SJSA1 (cell line): ENCODE measurements at places on chromosomes 6 and 20.

GRCh38 chr6:167298127-167298526, 7.0 kb downstream of the UNC93A start:
- no peak for DNase-seq

GRCh38 chr6:168826078-168826390, 385.1 kb downstream of the SMOC2 start:
- DNase-seq = no peak

DNA sequence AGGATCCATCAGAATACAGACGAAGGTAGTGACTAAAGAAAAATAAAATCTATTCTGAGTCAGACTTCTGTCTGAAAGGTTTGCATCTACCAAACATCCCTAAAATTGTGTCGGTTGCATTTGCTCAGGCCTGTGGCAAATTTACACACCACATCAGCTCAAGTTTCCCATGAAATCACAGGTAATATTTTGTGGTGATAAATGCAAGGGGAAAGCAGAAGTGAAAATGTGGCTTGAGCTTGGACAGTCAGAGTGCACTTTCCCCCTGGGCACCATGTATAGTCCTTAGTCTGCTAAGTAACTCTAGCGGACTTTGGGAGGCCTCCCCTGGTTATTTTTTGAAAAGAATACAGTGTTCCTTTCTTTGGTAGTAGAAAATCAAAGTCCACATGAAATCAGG, 159.1 kb downstream of the PKHD1 start:
- no peak for DNase-seq

DNA sequence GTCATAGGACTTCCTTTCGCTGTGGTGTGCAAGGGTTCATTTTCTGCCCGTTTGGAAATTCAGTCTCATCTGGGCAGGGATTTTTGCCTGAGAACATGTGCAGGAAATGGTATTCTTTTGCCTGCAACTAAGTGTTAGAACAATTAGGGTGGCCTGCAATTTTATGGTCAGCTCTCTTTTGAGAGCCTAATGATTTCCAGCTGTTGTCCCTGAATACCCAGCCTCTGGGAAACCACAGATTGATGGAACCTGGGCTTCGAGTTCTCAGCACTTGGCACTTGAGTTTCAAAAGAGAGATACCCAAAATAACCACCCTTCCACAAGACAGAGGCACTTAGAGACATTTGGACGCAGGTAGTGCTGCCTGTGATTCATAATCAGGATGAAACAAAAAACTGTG, 217.2 kb upstream of the FOXA2 start:
- peak; percentile 56 for DNase-seq

- DNase-seq = no peak
Observed at GRCh38 chr20:1855109-1855508, 40.1 kb upstream of the SIRPA start.

DNA sequence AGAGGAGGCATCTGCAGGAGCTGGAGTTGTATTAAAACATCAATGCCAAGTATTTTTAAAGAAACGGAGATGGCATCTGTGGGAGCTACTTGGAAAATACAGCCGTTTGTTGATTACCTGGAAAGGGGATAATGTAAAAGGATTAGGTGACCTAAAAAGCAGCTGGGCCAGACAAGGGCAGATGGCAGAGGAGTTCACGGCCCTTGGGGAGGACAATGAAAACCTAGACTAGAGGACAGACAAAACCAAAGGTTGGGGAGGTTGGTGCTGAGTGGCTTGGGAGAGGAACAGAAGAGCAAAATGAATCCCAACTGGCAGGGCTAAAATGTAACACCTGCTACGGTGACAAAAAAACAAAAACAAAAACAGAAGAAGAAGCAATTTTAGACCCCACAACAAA, 260.5 kb upstream of the JARID2 start:
- no peak for DNase-seq

GRCh38 chr20:46456255-46457028, 50.0 kb upstream of the ELMO2 start:
- no peak for DNase-seq

GRCh38 chr6:33483678-33484077, 29.3 kb downstream of the ZBTB9 start:
- no peak for DNase-seq

DNA sequence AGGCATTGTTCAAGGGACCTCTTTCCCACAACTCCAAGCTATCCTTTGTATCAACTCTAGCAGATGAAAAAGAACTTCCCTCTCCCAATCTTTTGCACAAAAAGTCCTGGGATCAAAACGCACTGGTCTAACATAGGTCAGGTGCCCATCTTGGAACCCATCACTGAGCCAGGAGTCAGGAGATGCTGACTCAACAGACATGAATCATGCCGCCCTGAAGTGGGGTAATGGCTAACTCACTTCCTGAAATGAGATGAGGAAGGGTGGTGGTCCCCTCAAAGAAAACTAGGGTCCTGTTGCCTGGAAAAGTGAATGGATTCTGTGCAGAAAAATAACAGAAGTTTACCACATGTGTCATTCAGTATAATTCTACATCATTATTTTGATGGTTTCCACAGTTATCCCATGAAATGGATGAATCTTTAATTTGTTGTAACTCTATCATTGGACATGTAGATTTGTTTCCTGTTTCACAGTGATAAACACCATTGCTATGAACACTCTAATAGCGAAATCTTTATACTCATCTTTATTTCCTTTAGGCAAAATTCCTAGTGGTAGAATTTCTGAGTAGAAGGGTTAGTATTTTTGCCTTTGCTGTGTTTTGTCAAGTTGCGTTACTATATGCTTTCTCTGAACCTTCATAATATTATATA, 151.3 kb downstream of the SLC16A10 start:
- no peak for DNase-seq

GRCh38 chr6:157579467-157580031, 198.6 kb downstream of the ZDHHC14 start:
- DNase-seq = peak; percentile 39

- no peak for DNase-seq
Observed at GRCh38 chr6:155041741-155042279, 46.7 kb downstream of the TIAM2 start.

- DNase-seq = no peak
Observed at GRCh38 chr6:33091957-33092356, 16.2 kb downstream of the HLA-DPB1 start.

DNA sequence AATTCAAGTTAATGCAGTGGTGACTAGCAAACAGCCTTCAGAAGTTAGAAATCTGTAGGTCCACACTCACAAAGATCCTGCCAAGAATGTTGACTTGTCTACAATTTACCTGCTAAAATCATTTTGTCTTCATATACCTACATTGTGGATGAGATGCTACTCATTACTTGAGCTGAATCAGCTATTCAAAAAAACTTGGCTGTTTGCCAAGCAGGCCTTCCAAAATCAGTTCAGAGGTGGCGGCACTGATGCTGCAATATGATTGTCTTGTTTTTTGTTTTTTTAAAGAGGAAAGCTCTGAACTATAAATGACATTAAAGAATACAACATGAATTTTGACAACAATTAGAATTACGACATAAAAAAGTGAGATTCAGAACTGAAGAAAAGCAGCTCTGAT, 354.7 kb upstream of the KHDRBS2 start:
- no peak for DNase-seq

DNA sequence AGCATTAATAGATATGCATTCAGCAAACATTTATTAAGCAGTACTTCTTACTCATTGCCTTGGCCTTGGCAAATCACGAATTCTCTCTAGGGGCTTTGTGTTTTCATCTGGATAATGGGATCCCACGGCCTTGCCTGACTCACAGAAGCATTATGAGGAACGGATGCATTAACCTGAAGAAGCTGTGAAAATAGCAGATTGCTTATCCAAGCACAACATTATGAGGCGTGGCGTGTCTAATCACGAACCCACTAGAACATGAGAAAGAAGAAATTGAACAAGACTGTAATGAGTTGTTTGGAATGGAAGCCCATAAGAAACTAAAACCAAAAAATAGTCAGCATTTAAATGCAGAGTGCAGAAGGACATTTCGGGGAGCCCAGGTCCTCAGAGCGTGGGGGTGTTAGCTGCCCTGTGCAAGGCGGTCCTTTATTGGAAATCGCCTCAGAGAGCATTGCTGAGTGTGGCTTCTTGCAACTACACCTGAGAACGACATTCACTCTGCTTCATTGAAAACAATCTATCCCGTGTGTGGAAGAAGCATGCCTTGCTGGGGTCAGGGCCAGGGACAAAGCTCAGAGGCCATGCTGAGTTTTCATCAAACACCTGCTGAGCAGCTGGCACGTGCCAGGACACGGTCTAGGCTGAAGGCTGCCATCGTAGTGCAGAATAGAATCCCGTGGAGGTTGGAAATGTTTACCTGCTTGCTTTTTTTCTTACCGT, 179.9 kb downstream of the ZDHHC14 start:
- DNase-seq = no peak

- no peak for DNase-seq
Observed at GRCh38 chr20:12111431-12112088, 193.9 kb downstream of the BTBD3 start.

DNA sequence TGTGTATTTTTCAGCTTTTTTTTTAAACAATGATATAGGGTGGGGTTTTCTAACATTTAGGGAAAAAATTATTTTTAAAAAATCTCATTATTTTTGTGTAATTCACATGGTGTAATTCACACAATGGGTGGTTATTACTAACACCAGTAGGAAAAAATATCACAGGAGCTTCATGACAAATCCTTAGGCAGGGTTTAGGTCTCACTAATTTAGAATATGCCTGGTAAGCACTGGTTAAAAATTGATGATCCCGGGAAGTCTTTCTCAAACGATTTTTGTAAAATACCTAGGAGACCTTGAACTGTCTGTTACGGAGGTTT, 29.5 kb upstream of the ZNF217 start:
- no peak for DNase-seq

DNA sequence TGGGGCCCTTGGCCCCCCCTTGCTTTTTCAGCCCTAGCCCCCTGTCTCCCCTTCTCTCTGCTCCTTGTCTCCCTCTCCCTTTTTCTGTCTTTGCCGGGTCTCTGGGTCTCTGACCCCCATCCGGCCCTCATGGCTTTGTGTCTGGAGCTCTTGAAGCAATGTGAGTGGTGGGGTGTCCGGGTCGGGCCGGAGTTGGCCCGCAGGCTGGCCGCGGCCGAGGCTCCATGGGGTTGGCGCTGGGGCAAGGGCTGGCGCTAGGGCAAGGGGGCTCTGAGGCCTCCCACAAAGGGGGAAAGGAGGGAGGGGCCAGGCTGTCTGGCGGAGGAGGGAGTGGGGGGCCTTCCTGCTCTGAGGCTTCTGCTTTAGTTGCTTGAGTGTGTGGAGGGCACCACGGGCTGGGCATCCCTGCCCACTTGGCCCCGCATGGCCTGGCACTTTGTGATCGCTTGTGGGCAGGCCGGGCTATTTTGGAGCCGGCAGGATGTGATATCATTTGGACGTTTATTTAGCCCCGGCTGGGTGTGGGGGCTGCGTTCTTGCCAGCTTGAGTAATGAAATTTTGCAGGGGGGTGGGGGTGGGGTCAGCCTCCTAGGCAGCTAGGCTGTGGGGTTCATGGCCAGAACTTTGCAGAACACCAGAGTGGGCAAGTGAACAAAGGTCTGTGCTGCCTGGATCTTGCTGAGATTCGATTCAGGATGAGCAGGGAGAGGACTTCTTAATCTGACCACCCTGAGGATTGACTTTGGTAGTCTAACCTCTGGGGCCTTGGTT, 78.7 kb upstream of the MYL9 start:
- peak; percentile 77 for DNase-seq
